A549 treated with ZK216348 at 1 μM for 4 hours (cell line): ENCODE measurements at places on chromosomes 11 and 22. TPM values are rescaled to one million over a fixed set of nuclear protein-coding genes. Genes with fewer than 3 reads are reported as not detected.

Gene MRGPRE
- 0.09 to 0.17 TPM (median 0.14 TPM) in 3 of 5 replicates, not detected in the others for total RNA-seq

Gene SPDYC
- not detected in 5 replicates for total RNA-seq

Gene CHRDL2
- total RNA-seq = 2.2 to 6.3 TPM (median 4.6 TPM) in 5 replicates

Gene KCNE3
- total RNA-seq = not detected in 5 replicates

Gene SHISA8
- total RNA-seq = 0.14 to 0.29 TPM (median 0.29 TPM) in 3 of 5 replicates, not detected in the others

Gene OR2AG2
- not detected in 5 replicates for total RNA-seq

Gene RNH1
- 101 to 180 TPM (median 170 TPM) in 5 replicates for total RNA-seq
